Activated T-helper 1 cell treated with Interleukin-2 at 50 U/mL for 16 hours (primary cell): ENCODE measurements at places on chromosomes 5 and 9.

DNA sequence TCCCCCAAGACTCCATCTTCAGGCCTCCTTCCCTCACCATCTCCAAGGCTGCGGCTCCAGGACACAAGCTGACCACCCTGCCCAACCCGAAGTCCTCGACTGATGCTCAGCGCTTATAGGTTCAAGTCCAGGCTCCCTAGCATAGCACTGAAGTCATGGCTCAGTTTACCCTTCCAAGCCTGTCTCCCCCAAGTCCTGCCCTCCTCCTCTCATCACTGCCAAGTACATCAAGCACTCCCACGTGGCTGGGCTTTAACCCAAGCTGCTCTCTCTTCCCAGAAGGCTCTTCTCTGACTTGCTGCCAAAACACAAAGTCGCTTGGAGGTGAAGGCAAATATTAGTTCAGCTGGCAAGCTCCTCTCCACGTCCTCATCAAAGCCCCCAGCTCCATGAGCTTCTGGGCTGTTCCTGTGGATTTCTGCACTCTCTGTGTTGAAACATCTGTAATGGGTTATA, 22.1 kb upstream of the MARCHF6 start:
- no peak for DNase-seq

DNA sequence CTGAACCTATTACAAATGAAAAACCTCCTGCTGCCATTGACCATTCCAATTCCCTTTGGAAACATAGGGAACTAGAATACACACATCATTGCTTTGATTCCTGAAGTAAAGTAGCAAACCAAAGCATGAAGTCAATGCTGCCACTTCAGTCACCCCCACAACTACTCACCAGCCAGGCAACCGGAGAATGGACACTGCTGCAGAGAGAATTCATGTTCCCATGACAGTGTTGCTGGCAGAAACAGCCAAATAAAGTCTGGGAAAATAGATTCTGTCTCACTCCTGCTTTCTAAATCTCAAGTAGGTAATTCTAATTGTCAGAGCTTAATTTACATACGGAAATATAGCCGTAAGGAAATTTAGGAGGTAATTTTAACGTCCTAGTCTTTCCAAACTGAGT, 162.9 kb upstream of the PLPPR1 start:
- no peak for DNase-seq

- no peak for DNase-seq
These were observed 50.5 kb downstream of the AHRR start for GRCh38 chr5:371811-372555.

DNA sequence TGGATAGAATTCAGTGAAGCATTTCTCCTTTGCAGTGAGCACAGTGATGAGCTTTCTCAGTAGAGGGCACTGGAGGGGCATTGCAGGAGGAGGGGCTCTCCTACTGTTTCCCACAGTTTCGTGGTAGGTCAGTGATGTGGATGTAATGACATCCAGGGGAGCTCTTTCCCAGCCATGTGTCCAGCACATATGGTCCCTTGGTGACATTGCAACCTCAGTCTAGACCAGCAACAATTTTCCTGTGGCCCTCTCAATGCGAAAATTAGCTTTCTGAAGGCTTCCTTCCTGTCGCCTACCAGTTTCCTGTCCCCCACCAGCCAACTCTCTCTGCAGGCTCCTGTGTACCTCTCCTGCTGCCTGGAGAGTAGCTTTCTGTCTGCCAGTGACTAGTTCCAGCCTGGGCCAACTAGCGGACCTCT, 6.9 kb upstream of the PDCL start:
- no peak for DNase-seq

GRCh38 chr9:122130837-122131236, 28.7 kb downstream of the NDUFA8 start:
- DNase-seq, result no peak

DNA sequence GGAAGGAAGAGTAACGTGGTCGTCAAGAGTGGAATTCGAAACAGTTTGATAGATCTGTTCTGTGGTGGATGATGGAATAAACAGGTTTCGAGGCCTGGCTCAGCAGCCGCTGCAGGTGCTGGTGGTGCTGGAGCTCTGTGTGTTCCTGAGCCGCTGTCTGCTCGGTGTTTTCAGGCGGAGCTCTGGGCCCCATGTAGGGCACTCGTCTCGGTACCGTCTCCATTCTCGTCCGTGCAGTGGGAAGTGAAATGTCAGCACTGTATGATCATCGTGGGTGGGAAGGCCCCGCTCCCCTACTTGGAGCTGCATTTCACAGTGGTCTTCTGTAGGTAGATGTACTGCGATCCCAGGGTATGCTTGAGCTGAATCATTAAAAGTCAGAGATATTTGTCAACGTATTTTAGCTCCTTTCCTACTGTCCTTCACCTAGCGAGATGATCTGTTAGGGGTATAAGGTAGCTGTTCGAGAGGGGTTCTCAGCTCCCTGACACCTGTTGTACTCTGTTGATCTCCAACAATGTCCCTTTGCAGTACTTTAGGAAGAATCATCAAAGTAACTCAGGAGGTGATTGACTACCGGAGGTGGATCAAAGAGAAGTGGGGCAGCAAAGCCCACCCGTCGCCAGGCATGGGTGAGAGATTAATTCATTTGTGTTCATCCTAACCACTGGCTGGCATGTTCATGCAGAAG, 35.9 kb downstream of the TENT4A start:
- DNase-seq, result no peak

- DNase-seq, result no peak
These were observed 37.1 kb downstream of the WNK2 start for GRCh38 chr9:93221044-93221443.

DNA sequence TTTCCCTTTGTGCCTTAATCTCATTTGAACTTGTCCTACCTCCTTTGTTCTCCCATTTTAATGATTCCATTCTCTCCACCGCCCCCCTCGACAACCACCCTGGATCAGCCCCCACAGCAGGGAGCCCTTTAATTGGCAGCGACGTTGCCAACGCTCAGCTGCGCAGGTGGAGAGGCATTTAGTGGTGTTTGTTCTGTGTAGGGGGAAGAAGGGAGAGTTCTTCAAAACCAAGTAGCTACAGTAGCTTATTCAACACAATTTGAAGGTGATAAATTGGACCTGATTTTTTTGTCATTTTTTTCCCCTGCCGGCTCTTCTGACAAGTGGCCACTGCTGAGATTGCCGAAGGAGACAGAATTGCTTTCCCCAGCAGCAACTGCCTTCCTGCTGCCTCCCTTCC, 499.1 kb downstream of the CDK5RAP2 start:
- no peak for DNase-seq

DNA sequence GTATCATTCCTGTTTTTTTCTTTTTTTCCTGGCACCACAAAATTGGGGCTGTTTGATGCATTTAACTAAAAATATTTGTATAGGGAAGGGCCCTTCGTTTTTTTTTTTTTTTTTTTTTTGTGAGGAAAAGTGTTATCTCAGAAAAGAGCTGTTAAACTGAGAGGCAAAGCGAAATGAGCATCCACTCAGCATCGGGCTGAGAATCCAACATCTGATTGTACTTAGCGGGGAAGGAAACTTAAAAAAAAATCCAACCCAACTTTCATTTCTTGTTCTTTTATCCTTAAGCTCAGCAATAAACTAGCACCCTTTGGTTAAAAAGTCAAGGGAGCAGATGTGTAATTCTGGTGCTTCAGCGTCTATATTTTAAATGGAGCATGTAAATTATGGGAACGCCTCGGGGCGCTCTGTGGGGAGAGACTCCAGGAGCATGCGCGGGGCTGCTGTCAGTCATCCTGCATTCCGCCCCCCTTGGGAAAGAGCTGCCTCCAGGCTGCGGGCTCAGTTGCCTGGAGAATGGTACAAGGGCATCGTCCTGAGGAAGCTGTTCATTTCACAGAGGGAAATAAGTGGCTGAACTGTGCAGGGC, 33.3 kb downstream of the DMRT2 start:
- no peak for DNase-seq

DNA sequence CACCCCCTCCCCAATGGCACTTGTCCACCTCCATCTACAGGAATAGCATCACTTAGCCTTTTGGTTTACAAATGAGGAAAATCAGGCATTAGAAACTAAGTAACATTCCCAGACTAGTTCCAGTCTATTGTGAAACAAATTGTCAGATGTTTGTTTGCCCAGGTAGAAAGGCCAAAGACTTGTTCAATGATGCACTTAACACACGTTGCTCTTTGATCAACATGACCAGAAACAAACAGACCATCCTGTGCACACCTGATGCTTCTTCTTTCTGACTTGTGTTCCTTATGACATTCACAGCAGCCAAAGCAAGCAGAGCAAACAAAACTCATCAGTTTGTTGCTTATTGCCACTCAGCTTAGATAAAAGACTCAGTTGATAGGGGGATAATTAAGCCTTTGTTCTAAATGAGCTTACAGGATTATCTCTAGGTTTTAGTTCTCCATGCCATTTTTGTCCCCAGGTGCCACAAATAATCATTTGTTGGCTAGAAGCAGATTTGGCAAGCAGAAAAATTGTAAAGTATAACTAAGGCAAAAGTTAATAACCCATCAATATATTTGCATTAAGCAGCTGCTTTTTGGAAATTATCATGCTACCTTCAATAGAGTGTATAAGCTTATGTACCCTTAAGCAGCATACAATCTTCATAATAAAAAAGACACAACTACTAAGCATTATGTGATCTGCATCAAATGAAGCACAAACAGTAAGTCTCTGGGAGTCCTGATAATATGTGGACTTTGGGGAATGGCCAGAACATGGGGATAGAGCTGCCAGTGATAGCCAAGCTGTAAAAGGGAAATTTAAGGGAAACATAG, 26.3 kb upstream of the FST start:
- no peak for DNase-seq

DNA sequence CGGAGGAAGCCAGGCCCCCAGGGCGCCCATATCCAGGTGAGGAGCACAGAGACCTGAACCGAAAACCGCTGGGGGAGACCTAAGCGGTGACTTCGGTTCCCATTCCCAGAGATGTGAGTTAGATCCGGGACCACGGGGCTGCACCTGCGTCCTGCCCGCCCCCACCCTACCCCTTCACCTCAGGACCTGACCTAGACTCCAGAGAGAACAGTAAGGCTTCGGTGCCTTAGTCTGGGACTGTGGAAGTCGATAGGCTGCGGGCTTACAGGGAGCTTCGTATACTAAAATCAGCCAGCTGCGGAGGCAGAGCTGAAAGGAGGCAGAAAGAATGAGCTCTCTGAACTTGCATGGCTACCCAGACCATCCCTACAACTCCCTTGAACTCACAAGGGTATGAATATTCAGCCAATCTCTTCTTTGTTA, 518 bp upstream of the FAM13B start:
- no peak for DNase-seq

GRCh38 chr9:13127131-13127530, 152.4 kb downstream of the MPDZ start:
- DNase-seq, result no peak

- no peak for DNase-seq
These were observed 21.0 kb upstream of the NSMF start for GRCh38 chr9:137479892-137480685.
